ENCODE measurements at places on chromosomes 6 and 20.

- DNase-seq = no peak
Measured at GRCh38 chr6:32216285-32216684, 7.6 kb downstream of the NOTCH4 start.

DNA sequence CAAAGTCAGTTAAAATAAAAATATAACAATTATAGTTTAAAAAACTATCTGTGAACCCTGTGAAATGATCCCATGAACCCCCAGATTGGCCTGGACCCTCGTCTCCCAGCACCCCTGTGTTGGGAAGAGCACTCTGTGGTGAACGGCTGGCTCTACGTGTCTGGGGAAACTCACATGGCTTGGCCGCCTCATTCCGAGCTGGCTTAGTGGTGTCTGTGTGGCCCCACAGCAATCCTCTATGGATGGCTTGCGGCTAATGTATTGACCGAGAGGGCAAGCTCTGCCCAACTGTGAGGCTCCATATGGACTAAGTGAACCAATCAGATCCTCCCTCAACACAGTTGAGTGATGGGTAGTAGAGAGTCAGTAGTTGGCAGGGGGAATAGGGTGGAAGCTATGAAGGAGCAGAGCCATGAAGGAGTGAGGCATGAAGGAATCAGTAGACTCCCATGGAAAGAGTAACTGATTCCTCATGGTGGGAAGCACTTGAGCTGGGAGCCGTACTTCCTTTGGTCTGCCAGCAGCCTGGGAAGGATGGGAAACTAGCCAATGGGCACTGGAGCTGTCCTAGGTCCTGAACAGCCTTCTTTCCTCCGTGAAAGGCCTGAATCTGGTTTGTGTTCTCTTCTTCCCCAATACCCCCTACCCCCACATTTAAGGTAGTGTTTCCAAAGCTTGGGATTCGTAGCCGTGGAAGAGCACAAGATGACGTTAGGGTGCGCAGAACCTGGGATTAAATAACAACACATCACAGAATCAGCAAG lies 21.6 kb upstream of the ZNF831 start:
- DNase-seq = no peak

GRCh38 chr6:4870821-4871494 lies 94.8 kb downstream of the CDYL start:
- no peak for DNase-seq

GRCh38 chr6:151876122-151876521 lies 68.6 kb downstream of the ESR1 start:
- no peak for DNase-seq

- no peak for DNase-seq
Measured at GRCh38 chr6:14728396-14729024, 517.4 kb upstream of the JARID2 start.

Measured in upper lobe of right lung (tissue), 1 donor.